ENCODE measurements at places on chromosomes 11 and 22.
A peak's percentile ranks its signal among the peaks of the same experiment; 100 is the strongest.

DNA sequence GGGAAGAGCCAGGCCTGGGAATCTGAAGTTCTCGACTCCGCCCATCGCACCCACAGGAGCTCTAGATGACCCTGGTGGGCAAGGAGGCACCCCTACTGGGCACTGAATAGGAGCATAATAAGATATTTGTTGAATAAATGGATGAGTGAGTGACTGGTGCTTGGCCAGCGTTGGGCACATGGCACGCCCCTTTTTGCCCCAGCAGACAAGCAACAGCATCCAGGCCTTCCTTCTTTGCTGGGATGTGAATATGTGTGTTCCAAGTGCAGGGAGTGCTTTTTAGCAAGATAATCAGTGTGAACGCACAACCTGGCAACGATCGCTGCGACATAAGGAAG lies 443 bp upstream of the CELF1 start:
- no peak for DNase-seq

DNA sequence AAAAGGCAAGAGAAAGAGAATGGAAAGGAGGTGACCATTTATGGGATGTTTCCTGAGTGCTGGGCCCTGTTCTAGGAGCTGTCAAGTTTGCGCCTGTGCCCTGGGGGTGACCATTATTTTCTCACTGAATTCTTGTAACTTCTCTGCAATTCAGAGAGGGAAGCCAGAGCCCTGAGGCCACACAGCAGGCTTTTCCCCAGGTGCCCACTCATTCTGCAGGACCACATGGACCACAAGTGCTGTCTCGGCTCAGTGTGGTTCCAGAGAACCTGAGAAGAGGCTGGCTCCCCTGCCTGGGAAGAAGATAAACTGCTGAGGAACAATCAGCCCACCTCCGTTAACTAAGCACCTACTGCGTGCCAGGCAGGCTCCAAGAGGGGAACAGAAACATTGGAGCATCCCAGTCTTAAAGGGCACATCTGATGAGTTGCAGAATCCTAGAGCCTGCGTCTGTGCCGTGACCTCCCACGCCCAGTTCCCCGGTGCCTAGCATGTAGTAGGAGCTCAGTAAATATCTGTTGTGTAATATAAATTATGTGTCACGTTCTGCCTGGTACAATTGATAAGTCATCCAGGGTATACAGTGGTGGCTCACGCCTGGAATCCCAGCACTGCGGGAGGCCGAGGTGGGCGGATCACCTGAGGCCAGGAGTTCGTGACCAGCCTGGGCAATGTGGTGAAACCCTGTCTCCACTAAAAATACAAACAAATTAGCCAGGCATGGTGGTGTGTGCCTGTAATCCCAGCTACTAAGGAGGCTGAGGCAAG lies 31.6 kb upstream of the CRYBB3 start:
- DNase-seq: no peak

GRCh38 chr11:118602331-118602730 lies 5.1 kb upstream of the PHLDB1 start:
- no peak for DNase-seq

DNA sequence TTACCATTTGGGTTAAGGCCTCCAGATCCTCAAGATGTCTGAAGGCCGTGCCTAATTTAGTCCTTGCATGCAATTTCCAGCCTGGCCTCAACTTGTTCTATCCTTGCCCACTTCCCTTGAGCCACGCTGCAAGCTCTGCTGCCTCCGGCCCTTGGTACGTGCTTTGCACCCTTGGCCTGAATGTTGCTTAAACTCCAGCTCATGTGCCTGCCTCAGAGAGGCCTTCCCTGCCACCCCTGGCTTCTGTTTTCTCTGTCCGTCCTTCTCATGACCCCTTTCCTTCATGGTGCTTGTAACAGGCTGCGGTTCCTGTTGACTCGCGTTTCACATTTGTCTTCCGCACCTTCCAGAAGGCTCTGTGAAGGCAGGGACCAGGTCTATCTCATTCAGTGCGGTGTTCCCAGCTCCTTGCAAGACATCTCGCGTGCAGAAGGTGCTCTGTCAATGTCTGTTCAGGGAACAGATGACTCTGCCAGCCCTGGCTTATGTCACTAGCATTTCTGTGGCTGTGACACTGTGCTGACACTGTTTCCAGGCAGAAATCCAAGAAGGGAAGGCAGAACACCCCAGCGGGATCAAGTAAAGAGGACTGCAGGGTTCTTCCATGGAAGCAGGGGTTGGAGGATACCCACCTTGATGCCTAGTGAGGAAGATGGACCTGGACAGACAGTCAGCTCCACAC lies 61.8 kb downstream of the FBLN1 start:
- no peak for DNase-seq

DNA sequence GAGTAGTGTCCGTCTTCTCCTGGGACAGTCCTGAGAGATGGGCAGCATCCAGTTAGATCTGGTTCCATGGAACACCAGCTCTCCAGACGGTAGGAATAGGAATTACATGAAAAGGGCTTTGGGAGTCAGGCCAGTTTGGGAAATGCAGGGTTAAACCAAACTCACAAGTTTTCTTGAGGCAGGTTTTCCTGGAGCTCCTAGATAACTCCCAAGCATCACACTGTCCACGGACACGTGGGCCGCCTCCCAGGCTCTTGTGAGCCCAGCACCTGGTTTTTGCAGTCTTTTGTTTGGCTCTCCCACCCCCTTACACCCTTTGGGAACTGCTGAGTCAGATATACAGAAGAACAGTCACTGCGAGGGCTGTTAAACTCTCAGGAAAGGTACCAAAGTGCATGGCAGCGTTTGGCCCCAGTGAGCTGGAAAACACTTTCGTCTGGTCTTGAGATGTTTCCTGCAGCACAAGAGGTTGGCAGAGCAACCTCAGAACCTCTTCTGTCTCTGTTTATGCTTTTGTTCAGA lies 90.0 kb downstream of the BCR start:
- no peak for DNase-seq

DNA sequence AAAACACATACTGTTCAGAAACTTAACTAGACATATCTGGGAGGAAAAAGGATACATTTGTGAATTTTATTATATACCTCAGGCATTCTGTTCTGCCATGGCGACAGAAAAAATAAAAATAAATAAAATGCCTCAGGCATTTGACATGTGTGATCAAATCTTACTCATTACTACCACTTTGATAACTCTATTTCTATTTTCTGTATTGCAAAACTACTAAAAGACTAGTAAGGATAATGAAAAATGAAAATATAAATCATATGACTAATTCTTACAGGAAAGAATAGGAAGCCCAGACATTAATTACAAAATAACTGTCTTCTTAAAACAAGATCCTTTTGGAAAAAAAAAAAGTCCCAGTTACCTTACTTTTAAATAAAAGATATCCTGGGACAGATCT lies 5.3 kb downstream of the PICALM start:
- no peak for DNase-seq

DNA sequence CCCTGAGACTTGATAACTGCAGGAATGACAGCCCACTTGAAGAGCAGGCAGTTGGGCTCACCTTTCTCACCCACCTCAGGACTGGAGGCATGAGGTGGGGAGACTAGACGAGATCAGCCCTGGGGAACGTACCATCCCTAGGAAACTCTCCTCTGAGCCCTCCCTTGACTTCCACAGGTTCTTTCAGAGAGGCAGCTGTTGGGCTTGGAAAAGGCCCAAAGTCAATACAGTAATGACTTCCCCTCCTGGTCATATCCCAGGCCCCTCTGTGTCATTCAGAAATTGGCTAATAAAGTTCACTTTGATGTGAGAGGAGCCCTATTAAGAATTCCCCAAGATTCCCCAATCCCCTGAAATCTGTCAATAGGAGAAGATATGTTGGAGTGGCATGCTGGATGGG lies 5.8 kb upstream of the NECTIN1 start:
- no peak for DNase-seq

DNA sequence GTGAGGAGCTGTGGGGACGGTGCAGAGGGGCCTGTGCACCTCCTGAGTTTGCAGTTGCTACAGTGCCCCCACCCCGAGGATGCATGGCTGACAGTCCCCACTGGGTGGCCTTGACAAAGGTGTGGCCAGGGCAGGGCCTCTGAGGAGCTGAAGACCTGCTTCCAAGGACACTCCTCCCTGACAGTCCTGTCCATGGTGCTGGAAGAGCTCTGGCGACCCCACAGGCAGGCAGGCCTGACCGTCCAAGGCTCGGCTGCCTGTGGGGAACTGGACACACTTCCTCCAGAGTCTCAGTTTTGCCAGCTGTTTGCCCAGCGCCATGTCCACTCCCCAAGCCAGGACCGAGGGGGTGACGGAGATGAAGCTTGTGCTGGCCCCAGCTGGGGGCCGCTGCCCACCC lies 32.7 kb downstream of the BRSK2 start:
- DNase-seq: no peak

- DNase-seq: no peak
Observed at GRCh38 chr11:120674542-120674941, 163.0 kb downstream of the GRIK4 start.

DNA sequence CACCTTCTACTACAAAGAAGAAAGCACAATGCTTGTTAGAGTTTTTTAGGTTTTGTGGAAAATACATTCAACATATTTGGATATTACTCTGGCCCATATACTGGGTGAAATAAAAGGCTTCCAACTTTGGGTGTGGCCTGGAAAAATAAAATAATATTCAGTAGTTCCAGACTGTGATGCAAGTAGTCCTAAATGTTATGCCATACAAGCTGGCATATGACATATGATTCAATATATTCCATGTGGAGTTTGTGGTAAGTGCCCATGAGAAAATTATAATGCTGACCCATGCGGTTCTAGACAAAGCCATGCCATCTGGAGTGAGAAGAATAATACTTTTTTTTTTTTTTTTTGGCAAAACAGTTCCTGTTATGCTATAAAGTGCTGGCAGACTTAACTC lies 683.3 kb downstream of the LUZP2 start:
- no peak for DNase-seq

DNA sequence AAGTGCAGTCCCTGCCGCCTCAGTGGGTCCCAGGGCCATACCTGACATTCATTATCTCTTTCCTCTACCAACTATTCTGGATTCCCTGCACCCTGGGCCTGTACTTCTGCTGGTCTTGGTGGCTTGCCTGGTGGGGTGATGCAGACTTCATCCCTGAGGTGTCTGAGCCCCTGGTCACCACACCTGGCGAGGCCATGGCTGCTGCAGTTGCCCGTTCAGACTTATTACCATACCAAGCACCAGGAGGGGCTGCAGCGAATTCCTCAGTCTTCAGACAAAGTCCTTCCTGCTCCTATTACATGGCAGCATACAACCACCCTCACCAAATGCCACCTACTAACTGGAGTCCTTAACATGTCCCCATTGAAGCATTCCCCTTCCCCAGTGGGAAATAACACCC lies 73.0 kb upstream of the SLC22A12 start:
- DNase-seq: no peak

- DNase-seq: no peak
Observed at GRCh38 chr11:46711303-46711702, 7.7 kb upstream of the F2 start.

DNA sequence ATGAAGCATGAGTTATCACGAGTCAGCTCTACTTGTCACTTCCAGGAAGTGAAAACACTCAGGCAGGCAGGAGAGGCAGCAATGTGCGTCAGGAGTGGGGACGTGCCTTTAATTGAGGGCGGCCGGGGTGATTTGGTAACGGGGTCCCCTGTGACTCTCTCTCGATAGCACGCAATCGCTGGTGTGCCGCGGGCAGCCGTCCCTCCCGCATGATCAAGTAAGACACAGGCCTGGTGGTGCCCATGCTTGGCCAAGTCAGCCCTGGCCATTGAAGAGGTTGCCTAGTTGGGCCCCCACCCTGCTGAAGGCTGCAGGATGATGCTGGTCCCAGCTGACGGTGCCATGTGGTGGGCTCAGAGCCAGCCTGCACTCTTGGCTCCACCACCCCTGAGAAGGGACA lies 29.7 kb downstream of the CACNG2 start:
- no peak for DNase-seq

DNA sequence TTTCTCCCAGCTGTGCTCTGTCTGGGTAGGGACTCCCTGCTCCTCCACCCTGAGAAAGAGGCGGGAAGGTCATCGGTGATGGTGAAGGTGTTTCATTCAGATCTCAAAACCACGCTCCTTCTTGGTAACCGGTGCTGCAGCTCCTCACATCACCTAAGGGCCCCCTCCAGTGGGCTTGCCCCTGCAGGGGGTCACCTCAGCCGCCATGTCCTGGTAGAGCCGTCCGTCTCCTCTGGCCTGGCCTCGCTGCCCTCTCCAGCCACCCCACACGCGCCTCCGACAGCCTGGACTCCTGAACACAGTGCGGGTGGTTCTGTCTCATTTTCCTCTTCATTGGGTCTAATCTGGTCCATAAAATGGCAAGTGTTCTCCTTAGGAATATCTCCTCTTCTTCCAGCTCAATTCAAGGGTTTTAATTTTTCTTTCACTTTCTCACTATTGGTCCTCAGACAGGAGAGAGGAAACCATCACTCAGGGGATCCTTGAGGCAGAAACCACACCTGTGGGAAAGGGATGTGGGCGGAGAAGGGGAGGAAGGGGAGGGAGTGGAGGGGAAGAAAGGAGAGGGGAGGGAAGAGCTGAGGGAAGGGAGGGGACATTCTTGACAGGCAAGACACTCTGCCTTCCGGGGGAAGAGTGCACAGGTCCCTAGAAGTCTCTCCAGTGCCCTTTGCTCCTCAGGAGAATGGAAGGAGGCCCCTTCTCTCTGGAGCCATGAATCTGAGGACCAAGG lies 1338.4 kb downstream of the TBC1D22A start:
- DNase-seq: no peak

DNA sequence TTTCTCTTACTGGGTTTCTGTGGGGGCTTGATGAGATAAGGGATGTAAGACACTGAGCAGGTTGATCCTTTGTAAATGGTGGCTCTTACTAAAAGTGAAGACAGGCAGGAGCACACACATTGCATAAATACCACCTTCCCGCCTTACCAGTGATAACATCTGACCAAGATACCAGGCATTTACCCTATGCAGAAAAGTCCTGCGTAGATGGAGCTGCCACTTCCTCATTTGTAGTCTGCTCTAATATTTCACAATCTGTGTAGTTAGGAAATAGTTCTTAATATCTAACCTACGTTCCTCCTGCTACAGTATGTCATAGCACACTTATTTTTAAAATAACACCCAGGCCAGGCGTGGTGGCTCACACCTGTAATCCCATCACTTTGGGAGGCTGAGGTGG lies 23.9 kb upstream of the SWAP70 start:
- DNase-seq: no peak

- DNase-seq: no peak
Observed at GRCh38 chr11:61682093-61682732, 2.0 kb downstream of the DAGLA start.

GRCh38 chr11:15006139-15006759 lies 34.1 kb upstream of the CALCA start:
- peak; percentile 14 for DNase-seq

GRCh38 chr22:44898236-44898635 lies 111.6 kb downstream of the PHF21B start:
- DNase-seq: no peak

DNA sequence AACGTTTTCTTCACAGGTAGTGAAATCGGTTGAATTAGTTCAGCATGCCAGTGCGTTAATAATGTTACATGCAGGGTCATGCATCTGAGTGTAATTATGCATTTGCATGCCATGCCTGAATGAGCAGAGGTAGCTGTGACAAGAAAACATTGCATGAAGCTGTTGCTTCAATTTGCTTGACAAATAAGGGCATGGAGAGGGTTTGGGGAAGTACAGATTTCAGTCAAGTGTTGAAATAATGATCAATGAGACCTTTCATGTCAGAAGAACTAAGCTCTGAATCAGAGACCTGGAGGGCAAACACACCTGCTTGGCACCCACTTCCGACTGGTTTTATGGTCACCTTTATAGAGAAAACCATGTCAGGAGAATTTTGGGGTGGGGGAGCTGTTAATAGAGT lies 221.4 kb downstream of the DBX1 start:
- no peak for DNase-seq

GRCh38 chr11:126646701-126647557 lies 291.4 kb downstream of the ST3GAL4 start:
- DNase-seq: no peak
